ENCODE measurements at places on chromosomes 11 and 22.

DNA sequence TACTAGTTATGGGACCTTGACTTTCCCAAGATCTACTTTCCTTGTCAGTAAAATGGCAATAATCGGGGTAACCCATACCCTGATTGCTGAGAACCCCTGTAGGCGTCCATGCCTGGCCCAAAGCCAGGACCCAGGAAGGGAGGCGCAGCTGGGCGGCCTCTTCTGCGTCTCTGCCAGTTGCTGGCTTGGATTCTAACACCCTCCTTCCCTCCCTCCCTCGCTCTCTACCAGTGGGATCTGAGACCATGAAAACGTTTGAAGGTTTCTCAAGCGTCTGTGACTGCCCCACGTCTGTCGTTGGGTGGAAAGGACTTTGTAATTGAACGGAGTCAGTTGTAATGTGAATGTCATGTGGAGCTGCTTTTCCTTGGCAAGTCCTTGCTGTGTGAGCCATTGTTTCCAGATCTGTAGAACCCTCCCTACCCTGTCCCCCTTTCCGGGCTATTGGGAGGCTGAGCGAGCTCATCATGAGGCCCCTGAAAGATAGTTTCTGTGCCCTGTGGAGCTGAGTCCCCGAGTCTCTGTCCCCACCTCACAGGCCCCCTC lies 47.8 kb downstream of the PARVB start:
- no peak for DNase-seq

- no peak for DNase-seq
Observed at GRCh38 chr11:117337076-117337475, 9.4 kb downstream of the CEP164 start.

- DNase-seq = no peak
Observed at GRCh38 chr22:40659166-40659565, 20.1 kb upstream of the MCHR1 start.

DNA sequence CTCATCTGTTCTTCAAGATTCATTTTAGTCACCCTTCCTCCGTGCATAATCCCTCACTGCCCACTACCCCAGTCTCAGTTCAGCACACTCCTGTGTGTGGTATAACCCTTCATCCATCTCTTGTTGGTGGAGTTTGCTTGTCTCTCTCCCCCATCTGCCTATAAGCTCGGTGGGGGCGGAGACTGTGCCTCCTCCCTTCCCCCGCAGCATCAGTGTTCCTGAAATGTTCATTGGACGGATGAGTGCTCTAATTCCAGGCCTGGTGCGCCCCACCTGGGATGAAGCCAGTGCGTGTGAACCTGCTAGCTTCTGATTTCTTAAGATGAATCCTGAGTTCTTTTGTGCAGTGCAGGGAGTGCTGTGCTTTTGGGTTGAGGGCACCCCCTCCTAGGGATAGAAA lies 100.0 kb downstream of the GRIK4 start:
- no peak for DNase-seq

DNA sequence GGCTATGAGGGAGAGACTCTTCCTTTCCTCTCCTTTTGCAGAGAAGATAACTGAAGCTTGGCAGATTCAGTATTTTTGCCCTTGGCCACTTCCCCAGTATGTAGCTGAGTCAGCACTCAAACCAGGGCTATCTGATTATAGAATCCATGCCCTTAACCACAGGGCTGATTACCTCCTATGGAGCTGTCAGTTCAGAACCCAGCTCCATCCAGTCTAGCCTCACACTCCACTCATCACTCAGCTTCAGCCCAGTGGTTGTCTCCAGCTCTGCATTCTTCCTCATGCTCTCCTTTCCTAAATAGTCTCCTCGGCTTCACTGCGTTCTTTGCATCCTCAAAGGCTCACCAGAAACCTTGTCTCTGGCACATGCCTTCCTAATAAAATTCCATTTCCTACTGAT lies 151.6 kb upstream of the BLID start:
- DNase-seq = no peak

- DNase-seq = no peak
Observed at GRCh38 chr11:20137637-20138036, 22.6 kb downstream of the DBX1 start.

GRCh38 chr22:40020956-40021355 lies 26.2 kb downstream of the FAM83F start:
- no peak for DNase-seq

DNA sequence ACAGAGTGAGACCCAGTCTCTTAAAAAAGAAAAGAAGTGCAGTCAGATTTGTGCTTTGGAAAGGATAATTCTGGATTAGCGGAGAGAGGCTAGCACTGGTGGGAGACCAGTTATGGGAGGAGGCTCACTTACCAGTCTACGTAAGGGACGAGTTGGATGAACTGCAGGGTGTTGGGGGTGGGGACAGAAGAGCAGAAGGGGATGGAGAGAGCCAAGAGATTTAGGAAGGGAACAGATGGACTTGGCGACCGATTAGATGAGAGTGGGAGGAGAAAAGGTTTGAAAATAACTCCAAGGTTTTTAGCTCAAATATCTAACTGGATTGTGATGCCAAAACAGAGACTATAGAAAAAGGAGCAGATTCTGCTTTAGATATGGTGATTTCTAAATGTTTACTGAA lies 81.4 kb downstream of the SFI1 start:
- no peak for DNase-seq

DNA sequence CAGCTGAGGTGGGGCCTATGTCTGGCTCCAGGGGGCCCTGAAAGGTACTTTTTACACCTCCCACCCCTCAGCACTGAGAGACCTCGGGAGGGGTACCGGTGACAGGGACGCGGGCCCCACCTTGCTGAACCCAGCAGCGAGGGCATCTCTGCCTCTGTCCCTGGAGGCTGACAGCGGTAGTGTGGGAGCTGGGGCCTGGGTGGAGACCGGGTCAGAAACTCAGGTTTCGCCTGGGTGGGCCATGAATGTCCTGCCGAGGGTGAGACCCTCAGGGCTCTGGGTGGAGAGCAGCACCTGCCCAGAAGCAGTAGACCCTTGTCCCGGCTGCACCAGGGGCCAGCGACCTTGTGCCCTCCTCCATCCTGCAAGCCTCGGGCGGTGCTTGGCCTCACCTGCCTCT lies 22.2 kb downstream of the PTDSS2 start:
- DNase-seq = no peak

GRCh38 chr11:115965767-115966504 lies 461.7 kb upstream of the CADM1 start:
- peak; percentile 63 for DNase-seq

DNA sequence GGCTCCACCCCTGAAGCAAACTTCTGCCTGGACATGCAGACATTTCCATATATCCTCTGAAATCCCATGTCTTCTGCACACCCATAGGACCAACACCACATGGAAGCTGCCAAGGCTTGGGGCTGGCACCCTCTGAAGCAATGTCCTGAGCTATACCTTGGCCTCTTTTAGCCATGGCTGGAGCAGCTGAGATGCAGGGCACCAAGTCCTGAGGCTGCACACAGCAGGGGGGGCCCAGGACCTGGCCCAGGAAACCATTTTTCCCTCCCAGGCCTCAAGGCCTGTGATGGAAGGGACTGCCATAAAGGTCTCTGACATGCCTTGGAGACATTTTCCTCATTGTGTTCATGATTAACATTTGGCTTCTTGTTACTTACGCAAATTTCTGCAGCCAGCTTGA lies 34.5 kb downstream of the SYT9 start:
- DNase-seq = no peak

DNA sequence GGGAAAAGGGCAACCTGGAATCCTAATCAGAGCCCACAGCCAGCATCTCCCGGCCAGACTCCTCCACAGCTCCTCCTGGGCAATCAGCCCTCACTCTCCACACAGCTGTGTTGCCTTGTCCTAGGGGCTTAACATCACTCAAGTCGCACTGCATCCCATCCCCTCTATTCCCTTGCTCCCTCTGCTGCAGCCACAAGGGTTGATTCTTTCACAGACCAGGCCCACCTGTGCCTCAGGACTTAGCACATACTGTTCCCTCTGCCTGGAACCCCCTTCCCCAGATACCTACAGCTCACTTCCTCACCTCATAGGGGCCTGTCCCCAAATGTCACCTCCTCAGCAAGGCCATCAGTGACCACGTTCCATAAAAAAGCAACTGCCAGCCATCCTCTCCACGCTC lies 18.4 kb downstream of the SPATA19 start:
- DNase-seq = no peak

- DNase-seq = no peak
Observed at GRCh38 chr11:82978422-82979099, 77.0 kb downstream of the DDIAS start.

DNA sequence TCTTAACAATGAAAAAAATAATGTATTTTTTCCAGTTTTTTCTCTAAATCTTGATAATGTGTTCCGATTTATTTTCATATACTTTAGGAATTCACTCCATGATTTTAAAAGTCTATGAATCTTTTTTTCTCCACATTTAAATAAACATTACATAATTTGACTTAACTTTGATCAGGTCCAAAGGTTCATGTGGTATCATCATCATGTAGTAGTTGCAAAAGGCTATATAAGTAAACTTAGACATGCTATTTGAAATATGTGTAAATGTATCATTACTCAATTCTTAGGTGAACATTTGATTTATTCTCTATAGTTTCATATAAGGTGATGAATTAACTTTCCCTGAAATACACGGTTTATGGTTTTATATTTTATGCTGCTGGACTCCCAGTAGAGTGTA lies 2197.0 kb upstream of the RAG2 start:
- DNase-seq = no peak

DNA sequence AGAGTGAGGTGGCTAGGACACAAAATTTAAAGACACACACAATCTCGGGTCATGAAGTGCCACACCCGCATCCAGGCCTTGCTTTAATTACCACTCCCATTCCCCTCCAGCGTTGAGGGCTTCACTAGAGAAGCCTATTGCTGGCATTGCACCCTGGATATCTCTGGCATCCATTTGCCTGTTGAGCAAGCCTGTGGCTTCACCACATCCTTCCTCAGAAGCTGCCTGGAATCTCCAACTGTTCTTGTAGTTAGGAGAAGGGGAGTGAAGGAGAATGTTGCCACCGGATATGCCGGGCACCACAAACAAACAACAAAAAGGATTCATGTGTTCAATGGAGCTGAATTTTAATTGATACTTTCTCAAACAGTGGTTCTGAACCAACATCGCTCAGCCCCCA lies 34.4 kb upstream of the RCN1 start:
- DNase-seq = no peak

DNA sequence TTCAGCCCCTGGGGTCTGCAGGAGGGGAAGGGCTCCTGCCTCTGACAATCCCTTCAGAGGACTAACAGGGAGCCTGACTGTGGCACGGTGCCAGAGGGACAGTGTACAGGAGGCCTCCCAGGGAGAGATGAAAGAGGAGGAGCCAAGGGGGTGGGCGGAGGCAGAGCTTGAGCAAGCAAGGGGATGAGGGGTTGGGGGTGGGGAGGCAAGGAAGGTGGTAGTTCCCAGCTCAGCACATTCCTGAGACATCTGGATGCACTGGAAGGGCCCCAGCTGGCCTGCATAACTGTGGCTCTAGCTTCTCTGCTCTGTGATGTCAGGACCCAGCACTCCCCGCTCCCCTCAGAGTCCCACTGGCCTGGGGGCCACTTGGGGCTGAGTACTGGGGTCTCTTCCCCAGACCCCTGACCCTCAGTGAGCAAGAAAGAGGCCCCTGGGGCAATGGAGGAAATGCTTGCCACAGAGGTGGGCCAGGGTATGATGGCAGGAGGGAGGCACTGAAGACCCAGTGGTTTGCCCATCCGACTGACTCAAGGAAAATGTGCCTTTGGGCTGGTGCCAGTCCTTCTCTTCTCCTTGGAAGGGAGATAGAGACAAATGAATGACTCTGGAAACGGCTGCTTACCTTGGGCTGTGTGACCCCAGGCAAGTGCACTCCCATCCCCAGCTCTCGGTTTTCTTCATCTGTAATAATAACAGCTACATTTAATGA lies 13.3 kb downstream of the CREB3L1 start:
- DNase-seq = no peak

DNA sequence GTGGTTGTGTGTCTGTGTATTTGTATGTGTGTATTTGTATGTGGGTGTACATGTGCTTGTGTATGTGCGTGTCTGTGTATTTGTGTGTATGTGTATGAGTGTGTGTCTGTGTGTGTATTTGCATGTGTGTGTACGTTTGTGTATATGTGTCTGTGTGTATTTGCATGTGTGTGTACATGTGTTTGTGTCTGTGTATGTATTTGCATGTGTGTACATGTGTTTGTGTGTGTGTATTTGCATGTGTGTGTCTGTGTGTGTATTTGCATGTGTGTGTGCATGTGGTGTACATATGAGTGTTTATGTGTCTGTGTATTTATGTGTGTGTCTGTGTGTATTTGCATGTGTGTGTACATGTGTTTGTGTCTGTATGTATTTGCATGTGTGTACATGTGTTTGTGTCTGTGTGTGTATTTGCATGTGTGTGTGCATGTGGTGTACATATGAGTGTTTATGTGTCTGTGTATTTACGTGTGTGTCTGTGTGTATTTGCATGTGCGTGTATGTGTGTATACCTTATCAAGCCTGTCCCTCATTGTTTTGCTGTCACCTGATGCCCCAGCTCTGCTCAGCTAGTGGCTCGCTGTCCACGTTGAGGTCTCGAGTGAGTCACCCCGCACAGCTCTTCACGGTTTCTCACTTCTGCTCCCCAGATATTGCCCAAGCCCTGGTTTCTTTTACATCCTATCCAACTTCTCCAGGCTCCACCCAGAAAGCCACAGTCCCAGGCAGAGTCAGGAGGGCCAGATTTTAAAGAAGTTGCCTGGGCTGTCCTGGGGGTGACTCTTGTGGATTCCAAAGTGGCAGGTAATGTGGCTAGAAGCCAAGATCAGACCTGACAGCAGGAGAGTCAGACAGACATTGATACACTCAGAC lies 15.2 kb downstream of the MB start:
- DNase-seq = no peak

DNA sequence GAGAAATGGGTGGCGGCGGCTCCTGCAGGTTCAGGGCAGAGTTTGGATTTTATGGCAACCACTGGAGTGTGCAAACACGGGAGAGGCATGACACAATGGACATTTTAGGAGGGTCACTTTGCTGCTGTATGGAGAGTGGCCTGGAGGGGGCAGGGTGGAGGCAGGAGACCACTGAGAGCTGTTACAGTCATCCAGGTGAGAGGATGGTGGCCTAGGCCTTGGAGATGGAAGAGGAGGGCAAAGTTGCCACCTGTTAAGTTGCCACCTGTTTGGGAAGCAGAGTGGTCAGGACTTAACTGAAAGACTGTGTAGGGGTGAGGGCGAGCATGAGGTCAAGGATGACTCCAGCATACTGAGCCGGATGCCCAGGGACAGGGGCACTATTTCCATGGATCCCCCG lies 2.3 kb upstream of the RAD9A start:
- DNase-seq = no peak
